ENCODE measurements at places on chromosomes 2 and 18.
A peak's percentile ranks its signal among the peaks of the same experiment; 100 is the strongest.

GRCh38 chr2:215917953-215918620 is 95.3 kb downstream of the MREG start:
- DNase-seq = no peak

GRCh38 chr2:20990442-20991430 is 53.1 kb downstream of the APOB start:
- no peak for DNase-seq

DNA sequence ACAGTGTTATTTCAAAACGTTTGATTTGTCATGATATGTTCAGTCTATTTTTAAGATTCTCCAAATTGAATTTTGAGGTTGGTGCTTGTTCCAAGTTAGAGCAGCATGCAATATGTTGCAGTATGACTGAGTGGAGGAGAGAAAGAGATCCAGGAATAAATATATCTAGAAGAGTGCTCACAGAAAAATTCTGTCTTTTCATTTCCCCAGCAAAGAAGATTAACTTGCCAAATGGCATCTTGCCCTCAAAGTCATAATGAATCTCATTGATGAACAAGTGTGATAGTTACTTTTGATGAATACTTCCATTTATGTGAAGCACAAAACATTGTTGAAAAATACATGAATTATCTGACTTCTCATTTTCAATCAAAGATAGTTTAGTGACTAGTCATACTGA is 95.9 kb downstream of the KCNJ3 start:
- no peak for DNase-seq

- DNase-seq = no peak
Observed at GRCh38 chr2:54724560-54725342, 1.3 kb downstream of the EML6 start.

GRCh38 chr2:150178591-150178990 is 308.9 kb downstream of the RND3 start:
- DNase-seq = no peak

GRCh38 chr2:172172513-172173173 is 69.9 kb upstream of the DLX2 start:
- peak; percentile 24 for DNase-seq

- DNase-seq = no peak
Observed at GRCh38 chr2:120444691-120445240, 98.8 kb downstream of the INHBB start.

DNA sequence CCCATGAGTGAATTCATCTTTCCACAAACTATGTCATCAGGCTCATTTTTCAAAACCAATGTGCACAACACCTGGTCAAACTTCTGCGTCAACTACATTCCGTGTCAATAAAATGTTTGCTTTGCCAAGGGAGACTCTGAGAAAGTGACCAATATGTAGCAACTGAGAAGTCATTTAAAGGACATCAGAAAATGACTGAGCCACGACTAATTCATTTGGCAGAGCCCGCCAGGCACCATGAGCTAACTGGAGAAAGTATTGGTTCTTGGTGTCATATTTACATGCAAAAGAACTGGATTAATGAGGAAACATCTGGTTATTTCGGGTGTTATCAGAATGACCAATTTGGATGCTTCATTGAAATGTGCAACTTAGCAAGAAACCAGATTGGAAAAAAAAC is 7.2 kb downstream of the RND3 start:
- no peak for DNase-seq

- no peak for DNase-seq
Observed at GRCh38 chr2:43376523-43377198, 150.3 kb upstream of the ZFP36L2 start.

DNA sequence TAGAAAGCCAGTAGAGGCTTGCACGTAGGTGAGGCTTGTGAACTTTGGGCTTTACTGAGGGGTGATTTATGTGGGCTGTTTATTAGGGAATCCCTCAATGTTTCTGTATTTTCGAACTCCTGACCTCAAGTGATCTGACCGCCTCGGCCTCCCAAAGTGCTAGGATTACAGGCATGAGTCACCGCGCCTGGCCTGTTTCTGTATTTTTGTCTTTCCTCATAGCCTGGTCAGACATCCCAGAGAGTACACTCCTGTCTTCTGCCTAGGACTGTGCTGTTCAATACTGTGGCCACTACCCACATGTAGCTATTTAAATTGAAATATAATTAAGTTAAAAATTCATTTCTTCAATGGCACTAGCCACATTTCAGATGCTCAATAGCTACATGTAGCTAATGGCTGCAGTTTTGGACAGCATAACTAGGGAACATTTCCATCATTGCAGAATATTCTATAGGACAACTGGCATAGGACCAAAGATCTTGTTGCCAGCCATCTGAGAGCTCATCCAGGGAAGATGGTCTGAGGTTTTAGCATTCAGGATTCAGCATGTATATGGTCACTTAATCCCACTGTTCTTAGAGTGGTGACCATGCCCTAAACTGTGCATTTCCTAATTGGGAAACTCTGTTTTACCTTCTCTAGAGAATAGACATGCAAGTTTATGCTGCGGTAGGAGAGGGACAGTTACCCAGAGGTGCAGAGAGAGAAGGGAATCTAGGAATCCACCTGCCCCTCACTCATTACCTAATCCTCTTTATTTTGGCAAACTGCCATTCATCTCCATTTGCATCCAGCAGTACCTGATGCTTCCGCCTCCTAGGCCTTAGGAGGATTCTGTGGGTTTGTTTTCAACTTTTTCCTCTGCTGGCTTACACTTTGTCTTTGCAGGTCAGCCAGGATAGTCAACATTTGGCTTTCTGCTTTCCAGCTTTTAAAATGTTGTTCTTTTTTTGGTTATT is 64.4 kb downstream of the LCLAT1 start:
- no peak for DNase-seq

DNA sequence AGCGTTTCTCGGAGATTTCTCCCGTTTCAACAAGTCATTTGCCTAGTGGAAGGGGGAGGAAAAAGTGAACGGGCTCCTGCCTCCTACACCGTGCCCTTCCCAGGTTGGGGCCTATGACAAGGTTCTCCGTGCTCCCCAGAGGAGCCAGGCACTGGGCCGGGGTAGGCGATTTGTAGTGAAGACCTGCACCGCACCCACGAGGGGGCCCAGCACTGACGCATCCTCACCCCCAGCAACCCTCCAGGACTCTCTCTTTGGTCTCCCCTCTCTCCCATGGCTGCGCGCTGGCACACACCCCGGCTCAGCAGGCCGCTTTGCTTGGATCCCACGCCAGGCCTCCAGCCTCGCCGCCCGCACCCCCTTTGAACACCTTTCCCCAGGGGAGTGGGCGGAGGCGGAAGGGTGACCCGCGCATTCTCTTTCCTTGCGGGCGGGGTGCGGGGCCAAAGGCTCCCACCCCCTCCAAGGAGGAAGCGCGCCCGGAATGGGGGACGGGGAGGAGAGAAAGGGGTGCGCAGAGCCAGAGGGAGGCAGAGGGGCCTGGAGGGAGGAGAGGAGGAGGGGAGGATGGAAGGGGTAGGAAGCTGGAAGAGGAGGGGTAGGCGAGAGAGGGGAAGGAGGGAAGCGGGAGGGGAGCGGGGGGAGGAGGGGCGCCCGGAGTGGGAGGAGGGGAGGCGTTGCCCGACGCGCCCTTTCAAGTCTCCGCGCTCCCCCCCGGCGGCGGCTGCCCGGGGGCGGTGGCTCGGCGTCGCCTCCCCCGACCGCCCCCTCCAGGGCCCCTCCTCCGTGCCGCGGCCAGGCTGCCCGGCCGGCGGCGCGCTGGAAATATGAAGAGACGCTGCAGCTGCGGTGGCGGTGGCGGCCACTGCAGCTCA is at the start of gene APCDD1:
Gene APCDD1 (plus strand): TSS at position 830 of the 875 bp plus-strand sequence. CDS start 347 bp downstream, outside the sequence.
- peak; percentile 86 for DNase-seq

- no peak for DNase-seq
Observed at GRCh38 chr2:54624591-54625071, 98.8 kb upstream of the EML6 start.

- no peak for DNase-seq
Observed at GRCh38 chr18:58080451-58080850, 36.4 kb downstream of the NEDD4L start.

DNA sequence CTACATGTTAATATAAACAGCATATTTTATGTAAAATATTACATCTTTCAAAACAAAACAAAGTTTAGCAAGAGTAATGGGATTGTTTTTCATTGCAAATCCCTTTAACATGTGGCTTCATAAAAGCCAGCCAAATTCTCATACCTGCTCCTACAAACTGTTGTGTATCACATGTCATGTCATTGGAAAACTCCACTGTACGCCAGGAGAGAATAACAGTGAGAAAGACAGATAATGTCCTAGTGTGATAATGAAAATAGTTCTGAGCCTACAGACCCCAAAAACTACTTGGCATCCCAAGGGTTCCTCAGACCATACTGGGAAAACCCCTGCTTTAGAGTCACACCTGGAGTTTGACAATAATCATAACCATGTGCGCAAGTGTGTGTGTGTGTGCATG is 182.7 kb upstream of the HNRNPA3 start:
- DNase-seq = no peak

DNA sequence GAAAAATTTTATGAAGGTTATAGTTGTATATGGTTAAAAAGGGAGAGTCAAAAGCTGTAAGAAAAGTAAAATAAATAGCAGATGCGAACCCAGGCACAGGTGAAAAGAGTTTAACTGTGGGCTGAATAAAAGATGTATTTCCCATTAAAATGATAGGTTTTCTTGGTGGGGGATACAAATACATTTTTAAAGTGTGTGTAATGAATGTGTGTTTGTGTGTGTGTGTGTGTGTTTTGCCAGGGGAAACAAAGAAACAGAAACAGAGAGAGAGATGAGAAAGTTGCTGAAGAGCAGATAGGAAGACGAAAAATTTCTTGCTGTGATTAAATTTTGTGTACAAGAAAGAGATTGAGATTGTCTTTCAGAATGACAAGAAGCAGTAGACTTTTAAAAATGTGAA is 12.1 kb downstream of the TFPI start:
- no peak for DNase-seq

GRCh38 chr2:235658351-235659174 is 164.7 kb downstream of the AGAP1 start:
- DNase-seq = no peak

- DNase-seq = no peak
Observed at GRCh38 chr2:220227266-220227920, 600.0 kb downstream of the SLC4A3 start.

DNA sequence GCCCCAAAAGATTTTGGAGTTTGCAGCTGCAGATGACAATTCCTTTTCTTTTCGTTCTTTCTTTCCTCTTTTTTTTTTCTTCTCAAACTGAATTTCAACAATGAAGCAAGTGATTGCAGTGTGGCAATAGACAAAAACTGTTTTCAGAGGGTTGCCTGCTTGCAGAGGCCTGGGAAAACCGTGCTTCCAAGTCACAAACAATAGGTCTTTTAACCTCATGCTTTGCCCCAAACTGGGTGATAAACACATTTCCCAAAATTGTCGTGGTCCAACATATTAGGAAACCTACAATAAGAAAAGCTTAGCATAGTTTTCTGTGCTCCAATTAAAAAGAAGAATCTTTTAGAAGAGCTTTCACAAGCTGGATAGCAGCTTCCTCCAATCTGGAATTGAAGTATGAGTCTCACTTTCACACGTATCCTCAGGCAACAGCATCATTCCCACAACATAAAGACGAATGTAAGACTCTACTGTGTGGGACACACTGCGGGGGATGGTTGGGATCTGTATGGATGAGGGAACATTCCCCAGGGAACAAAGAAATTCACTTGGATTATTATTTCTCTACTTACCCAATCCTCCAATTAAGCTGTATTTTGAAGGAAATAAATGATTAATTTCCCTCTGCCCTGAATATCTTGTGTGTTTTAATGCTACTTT is 656.1 kb downstream of the RNF144A start:
- no peak for DNase-seq

DNA sequence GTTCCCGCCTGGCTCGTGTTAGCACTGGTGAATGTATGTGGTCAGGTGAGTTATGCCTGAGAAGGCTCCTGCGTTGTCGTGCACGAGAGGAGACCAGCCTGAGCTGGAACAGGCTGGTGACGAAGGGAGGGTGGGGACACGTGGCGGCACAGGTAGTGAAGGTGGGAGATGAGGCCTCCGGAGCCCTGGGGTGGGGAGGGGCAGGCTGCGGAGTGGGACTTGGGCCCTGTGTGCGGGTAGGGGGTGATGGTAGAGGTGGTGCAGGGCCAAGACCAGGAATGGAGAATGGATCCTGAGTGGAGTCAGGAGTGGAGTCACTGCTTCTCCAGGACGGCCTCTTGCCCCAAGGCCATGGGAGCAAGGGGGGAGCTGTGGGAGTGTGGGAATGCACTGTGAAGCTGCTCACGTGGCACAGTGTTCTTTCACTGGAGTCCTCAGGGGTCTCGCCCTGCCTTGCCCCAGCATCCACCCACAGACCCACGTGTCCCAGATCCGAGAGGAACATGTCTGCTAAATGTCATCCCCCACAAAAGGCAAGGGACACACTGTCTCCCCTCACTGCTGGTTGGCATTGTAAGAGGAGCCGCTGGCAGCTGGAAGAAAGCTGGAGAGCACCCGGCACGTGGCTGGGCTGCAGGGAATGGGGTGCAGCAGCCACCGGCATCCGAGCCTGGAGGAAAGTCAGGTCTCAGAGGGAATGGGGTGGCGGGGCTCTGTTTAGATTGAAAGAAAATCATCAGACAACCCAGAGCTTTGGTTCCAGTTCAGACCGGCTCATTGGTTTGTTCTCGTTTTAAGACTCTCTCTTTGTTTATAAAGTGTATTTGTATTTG is 63.7 kb downstream of the CYP26B1 start:
- DNase-seq = no peak

DNA sequence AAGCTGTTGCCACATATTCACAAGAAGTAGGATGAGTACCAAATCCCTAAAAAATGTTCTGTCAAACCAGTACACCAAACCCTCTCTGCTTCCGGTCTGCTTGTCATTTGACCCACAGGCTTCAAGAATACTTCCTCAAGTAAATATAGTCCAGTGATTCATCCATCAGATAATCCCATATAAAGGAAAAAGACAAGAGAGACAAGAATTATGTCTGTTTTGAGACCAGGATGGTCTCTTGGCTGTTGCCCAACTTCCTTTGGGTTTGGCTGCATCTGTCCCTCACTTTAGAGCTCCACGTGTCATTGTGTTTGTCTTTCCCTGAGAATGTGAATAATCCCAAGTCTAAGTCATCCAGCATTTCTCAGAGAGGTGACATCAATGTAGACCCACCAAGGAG is 91.5 kb upstream of the NRP2 start:
- no peak for DNase-seq

DNA sequence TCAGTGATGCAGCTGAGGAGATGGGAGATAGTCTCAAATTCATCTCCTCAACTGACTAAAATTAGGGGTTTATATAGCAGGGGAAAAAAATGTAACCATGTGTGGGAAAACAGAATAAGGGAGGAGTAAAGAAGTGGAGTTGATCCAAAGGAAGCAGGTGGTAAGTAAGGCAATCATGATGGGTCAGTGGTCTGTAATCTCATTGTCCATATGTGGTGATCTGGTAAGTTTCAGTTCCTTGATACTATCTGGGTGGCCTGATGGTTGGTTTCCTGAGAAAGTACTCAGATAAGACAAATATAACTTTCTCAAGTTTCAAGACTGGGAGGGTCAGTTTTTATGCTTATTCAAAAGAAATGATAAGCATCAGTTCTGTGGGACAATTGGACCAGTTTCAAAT is 312.3 kb upstream of the KCNJ3 start:
- no peak for DNase-seq

DNA sequence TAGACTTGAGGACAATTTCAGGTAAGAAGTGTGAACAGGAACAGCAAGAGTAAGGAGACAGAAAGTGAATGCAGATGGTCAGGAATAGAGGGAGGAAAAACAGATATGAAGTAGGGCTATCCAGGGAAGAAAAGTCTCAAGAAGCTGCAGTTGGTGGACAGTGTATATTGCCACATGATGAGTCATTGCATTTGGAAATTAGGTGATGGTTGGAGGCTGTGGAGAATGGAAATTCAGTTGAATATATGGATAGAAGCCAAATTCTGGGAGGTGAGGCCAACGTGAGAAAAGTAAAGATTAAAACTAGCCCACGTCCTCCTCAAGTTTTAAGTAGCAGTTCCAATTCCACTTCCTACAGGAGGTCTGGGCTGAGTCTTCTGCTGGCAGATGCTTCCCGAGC is 158.4 kb downstream of the UBE2E3 start:
- DNase-seq = no peak
